ENCODE measurements at places on chromosomes 5 and 9. TPM values are rescaled to one million over a fixed set of nuclear protein-coding genes. Genes with fewer than 3 reads are reported as not detected.

Gene PCA3
- polyA plus RNA-seq: not detected

Gene AGXT2
- polyA plus RNA-seq: not detected

Gene TNFSF15
- not detected for polyA plus RNA-seq

Gene ARAP3
- polyA plus RNA-seq: 0.20 TPM

Gene PANK3
- 4.8 TPM for polyA plus RNA-seq

Gene PCDHGA3
- not detected for polyA plus RNA-seq

Gene OR5C1
- not detected for polyA plus RNA-seq

Gene IL31RA
- not detected for polyA plus RNA-seq

Gene SLIT3
- polyA plus RNA-seq: not detected

Gene CAMSAP1
- 2.2 TPM for polyA plus RNA-seq

Gene ABCA1
- polyA plus RNA-seq: not detected

Gene GPRIN1
- polyA plus RNA-seq: 0.43 TPM

Gene RNF130
- 22.7 TPM for polyA plus RNA-seq

Gene MCTP1
- 0.92 TPM for polyA plus RNA-seq

Gene CAMLG
- 42.2 TPM for polyA plus RNA-seq

Gene CARD6
- polyA plus RNA-seq: 2.3 TPM

Gene BTNL8
- polyA plus RNA-seq: not detected

Gene IL13
- not detected for polyA plus RNA-seq

Measured in CD8-positive, alpha-beta memory T cell (primary cell).